Activated CD4-positive, alpha-beta T cell treated with anti-CD3 and anti-CD28 coated beads, Interleukin-10, Interleukin-2, amounts not matched to agents 100 ng/mL and 50 ng/mL, durations not matched to agents 16 hours and 8 hours (primary cell): ENCODE measurements at places on chromosomes 4 and X.
A peak's percentile ranks its signal among the peaks of the same experiment; 100 is the strongest.

DNA sequence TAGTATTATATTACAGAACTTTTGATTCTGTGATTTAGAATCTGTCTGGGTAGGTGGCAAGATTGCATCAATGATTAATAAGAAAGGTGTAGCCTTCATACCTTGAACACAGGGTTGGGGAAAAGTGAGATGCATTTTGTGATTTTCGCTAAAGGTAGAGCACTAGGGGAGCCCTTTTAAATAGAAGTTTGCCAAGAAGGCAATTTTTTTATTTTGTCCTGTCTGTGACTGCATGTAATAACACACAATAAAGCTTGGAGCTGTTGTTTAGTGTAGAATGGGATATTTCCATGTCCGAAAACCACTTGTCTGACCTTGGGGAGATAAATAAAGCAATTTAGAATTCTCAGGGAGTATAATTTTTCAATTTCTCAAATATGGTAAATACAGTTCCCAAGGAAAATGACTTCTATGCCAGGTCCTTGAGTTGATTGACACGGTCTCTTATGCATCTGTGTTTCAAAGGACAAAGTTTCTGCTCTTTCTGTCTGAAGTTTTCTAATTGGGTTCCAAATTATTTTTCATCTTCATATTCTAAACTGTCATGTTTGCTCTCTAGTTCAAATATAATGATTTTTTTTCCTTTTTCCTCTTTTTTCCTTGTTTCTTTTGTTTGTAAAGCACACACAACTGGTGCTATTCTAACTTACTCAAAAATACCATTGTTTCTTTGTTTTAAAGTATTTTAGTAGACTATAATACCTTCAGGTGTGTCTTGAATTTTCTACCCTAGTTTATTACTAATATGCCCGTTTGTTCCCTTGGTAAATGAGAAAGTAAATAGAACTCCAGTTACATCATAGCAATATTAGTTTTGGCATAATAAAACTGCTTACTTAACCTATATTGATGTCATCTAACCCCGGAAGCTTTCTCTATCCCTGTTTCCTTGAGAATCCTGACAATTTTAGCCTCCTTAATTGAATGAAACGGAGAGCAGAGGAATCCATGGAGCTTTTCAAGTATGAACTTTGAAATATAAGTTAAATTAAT is 87.8 kb upstream of the BMPR1B start:
- DNase-seq: no peak

GRCh38 chr4:116015062-116015461 is 901.6 kb upstream of the NDST4 start:
- no peak for DNase-seq

DNA sequence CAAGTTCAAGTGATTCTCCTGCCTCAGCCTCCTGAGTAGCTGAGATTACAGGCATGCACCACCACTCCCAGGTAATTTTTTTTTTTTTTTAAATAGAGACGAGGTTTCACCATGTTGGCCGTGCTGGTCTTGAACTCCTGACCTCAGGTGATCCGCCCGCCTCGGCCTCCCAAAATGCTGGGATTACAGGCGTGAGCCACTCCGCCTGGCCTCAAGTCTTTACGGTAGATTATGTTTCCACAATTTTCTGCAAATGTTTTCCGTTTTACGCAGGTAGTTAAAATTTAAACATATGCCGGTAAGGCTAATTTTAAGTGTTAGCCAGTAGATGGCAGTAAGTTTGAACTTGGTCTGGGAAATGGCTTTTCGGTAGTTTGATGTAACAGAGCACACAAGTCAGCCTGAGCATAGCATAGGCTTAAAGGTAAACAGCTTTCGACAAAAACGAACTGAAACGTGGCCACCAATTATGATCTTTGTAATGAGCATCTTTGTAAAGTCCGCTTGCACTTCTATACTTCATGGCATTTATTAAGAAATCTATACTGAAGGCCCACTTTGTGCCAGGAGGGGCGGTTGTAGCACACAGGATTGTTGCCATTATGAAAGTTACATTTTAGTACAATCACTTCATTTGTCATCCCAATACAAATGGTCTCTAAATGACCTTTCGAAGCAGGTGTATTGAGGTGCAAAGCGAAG is 31.1 kb downstream of the CCKAR start:
- peak; percentile 64 for DNase-seq

DNA sequence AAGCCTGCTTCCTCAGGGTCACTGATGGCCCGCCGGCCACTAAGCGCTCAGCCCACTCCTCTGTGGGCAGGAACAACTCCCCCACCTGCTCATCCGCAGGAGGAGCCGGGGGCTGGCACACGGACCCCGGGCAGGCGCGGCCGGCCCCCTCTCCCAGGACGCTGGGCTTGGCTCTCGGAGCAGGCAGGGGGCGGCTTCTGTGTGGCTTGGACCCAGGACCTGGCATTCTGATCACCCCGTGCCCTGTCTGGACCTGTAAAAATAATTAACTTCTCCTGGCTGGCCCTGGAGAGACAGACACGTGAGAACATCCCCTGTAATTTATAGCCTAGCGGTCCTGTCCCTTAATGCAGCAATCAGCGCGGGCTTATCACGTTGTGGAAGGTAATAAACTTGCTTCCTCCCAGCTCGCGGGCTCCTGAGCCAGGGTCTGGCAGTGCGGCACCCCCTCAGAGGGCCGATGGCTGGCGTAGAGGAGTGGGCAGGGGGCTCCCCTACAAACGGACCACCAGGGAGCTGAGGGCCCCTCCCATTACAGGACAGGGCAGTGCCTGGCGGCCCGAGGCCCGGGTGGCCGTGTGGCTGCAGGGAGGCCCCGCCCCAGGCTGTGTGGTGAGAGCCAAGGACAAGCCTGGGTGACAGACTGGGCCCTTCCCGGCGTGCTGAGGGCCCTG is 84.5 kb upstream of the NKX1-1 start:
- DNase-seq: no peak

DNA sequence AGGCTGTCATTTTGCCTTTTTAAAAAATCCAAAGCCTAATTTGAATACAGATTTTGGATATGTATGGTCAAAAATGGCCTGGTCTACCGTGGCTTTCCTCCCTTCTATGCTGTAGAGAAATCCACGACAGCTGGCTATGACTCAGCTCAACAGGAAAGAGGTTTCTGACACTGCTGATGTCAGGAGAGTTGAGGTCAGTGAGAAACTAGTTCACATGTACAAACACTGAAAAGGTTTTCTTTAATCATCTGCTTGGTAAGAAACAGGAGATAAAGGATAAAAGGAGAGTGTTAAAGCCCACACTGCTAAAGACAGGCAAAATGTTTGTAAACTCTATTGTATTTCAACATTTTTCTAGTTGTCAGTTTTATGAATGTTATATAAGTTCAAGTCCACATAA is 113.9 kb downstream of the NYX start:
- peak; percentile 83 for DNase-seq

- no peak for DNase-seq
These were observed 418.8 kb upstream of the ZFP42 start for GRCh38 chr4:187576751-187577150.

- no peak for DNase-seq
These were observed 316.7 kb downstream of the ANTXR2 start for GRCh38 chr4:79756140-79756895.

DNA sequence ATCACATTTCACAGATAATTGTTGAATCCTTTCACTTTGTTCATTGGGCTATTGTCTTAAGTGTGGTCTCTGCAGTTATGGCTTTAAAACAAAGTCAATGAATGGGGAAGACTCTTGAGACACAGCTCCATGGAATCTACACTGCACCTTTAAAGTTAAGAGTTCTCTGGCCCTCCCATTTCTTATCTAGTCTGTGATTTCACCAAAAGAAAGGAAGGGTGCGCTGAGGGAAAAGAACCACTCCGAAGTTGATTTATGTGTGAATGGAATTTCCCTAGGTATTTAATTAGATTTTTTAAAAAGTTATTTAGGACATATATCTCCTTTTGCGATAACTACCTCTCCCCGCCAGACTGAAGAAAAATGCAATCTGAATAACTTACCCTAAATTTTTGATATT is 2.5 kb downstream of the SEPTIN11 start:
- no peak for DNase-seq

- DNase-seq: no peak
These were observed 1602.3 kb downstream of the C4orf33 start for GRCh38 chr4:130698251-130698650.

DNA sequence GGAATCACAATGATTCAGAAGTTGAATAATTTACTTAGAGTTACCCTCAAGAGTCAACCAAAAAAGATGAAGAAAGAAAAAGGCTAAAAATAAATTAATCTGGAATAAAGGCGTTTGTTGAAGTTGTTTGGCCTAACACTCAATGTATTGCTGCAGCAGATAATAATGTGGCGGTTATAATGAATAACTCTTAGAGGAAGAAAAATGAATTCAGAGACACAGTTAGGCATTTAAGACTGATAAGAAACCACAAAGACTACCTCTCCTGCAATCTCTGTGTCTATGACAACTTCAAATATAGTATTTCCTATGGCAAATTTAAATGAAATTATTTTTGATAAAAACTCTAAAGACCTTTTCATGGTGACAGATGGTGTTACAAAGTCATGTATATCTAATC is 1369.1 kb upstream of the AGA start:
- no peak for DNase-seq

DNA sequence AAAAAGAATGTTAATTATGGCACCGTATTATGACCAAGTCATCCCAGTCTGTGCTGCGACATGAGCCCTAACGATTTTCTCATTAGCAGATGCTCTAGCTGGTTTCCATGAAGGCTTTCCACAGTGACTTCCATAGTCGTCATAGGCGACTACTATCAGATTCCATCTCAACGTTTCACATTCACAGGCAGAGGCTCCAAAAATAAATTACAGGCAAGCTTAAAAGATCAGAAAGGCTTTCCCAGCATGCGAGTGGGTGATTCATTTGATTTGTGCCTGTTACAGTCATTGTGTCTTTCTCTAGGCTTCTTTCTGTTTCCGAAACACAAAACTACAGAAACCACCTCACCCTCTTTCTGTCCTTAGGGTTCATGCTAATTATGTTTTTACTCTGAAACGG is 43.2 kb downstream of the PALLD start:
- peak; percentile 48 for DNase-seq

DNA sequence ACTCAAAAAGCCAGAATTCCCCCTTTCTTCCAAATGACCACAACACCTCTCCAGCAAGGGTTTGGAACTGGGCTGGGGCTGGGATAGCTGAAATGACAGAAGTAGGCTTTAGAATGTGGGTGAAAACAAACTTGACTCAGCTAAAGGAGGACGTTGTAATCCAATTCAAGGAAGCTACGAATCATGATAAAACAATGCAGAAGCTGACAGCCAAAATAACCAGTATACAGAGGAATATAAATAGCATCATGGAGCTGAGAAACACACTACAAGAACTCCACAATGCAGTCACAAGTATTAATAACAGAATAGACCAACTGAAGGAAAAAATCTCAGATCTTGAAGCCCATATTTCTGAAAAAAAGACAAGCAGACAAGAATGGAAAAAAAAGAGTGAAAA is 95.8 kb upstream of the TET2 start:
- no peak for DNase-seq
